ENCODE measurements at places on chromosomes 7 and 10.

DNA sequence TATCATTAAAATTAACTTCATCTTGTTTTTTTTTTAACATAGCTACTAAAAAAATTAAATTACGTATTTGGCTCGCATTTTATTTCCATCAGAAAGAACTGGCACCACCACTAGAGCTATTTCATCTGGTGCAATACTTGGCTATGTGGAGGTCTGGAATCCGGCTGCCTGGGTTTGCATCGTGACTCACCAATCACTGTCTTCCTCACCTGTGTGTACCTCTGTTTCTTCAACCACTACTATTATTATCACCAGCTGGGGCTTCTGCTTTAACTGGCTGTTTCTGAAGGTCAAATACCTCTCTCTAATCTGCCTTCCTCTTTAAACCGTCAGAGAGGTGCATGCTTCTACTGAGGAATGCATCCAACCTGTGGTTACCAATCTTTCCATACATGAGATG is 6.5 kb downstream of the WDR91 start:
- DNase-seq: no peak

DNA sequence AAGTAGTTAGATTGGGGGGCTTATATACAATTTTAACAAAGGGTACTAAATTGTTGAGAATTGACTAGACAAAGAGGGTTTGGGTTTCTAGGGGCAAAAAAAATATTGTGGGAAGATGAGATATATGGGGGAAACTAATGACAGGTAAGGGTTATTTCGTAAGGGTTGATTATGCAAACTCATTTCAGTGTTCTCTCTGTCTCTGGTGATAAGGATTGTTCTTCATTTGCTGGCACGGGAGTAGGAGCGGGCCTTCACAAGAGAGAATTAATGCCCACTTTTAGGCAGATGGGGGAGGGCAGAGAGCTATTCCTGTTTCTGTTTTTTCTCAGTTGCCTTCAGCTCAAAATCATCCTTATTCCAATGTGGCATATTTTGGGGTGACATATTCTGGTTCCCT is 258.4 kb downstream of the EXOC4 start:
- DNase-seq: no peak

DNA sequence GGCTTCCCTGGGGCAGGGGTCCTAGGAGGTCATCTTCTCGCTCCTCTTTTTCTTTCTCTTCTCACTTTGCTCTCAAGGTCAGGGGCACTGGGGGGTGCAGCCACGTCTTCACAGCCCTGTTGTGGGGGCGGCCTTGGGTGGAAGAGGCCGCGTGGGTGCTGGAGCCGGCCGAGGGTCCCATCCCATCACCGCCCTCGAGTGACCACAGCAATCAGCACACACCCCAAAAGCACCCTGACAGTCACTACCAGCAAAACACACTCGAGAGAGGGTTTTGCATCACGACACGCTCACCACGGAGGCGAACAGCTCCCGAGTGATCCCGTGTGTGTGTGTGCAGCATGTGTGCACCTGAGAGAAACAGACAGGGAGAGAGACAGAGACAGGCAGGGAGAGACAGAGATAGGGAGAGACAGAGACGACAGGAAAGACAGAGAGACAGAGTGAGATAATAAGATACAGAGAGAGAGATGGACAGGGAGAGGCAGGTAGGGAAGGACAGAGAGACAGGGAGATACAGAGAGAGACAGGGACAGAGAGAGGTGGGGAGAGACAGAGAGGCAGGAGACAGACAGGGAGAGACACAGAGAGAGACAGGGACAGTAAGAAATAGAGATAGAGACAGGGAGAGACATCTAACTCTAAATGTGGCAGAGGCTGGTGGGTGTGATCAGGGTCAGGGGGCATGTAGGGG is 100.9 kb downstream of the WDR37 start:
- DNase-seq: no peak

DNA sequence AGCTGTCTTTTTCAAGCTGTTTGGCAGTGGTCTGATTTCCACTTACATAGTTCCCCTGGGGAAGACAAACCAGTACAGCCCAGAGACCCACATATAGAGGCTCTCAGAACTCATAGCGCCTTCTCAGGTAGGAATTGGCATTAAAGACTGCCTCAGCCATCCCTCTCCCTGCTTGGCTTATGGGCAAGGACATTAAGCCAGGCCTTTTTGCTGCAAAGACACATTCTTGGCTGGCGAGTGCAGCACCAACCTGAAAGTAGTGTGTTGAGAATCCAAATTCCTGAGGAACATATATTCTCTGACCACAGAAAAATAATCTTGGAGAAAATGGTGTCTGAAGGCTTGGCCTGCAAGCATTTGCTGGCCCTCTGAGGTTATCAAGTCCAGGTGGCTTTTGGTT is 39.2 kb upstream of the HPS1 start:
- DNase-seq: no peak

GRCh38 chr10:132464256-132465192 is 67.5 kb downstream of the PWWP2B start:
- no peak for DNase-seq

DNA sequence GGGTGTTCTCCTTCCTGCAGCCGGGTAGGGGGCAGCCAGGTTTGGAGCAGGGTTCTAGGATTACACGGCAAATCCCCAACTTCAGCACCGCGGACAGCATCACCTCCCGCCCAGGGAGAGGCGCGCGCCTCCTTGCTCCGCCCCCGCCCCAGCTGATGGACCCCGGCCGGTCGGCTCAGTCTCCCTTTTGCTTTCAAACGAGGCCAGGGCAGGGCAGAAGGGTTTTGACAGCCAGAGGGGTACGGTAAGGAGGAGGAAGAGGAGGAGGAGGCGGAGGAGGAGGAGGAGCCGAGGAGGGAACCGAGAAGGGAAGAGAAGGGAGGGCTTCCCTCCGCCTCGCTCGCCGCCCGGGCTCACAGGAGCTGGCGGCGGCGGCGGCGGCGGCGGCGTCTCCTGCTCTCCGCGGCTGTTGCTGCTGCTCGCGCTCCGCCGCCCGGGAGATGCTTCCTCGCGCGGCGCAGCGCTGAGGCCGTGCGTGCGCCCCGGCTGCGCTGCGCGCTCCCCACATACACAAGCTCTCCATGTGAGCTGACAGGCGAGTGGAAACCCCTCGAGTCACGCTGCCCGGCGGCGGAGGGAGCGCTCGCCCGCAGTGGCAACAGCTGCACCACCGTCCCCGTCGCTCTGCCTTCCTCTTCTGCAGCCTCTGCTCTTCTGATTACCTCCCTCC is 615 bp upstream of the CNTNAP2 start:
- peak; percentile 73 for DNase-seq

- no peak for DNase-seq
Observed at GRCh38 chr7:133646472-133647315, 393.8 kb downstream of the EXOC4 start.

DNA sequence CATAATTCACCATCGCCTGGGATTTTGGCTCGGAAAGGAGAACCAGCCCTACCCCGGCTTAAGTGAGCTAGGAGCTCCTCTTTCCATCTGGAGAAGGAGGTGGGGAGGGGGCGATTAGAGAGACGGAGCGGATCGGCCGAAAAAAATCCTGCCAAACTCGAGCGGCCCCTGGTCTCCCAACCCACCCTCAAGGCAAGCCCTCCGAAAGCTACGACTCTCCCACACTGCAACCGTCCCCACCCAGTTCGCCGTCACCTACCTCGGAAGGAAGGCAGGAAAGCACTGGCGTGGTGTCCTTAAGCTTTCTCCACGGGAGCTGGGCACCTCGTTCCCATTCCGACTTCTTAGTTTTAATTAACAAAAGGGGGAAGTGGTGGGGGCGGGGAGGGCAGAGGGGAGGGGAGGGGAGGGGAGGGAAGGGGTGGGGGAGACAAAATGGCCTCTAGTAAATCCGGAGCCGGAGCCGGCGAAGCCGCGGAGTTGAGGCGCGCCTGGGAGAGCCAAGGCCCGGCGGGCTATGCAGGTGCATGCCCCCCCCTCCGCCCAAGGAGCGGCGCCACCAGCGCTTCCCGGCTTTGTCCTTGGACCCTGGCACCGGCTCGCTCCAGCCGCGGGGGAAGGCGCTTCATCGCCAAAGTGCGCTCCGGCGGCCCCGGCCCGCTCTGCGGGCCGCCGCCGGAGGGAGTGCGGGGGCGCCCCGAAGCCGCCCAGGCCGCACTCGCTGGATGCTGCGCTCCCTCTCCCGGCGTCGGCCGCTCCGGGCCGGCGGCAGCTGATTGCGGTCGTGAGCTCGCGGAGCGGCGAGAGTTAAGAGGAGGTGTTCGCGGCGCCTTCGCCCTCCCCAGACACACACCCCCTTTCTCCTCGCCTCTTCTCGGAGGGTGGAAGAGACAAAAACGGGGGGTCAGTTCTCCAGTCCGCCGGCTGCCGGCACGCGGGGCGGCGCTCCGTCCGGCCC is at the start of gene LRRC4:
Gene LRRC4 (minus strand): TSS at position 784 of the 958 bp plus-strand sequence. CDS start 797 bp downstream, outside the sequence.
- DNase-seq: peak; percentile 29

DNA sequence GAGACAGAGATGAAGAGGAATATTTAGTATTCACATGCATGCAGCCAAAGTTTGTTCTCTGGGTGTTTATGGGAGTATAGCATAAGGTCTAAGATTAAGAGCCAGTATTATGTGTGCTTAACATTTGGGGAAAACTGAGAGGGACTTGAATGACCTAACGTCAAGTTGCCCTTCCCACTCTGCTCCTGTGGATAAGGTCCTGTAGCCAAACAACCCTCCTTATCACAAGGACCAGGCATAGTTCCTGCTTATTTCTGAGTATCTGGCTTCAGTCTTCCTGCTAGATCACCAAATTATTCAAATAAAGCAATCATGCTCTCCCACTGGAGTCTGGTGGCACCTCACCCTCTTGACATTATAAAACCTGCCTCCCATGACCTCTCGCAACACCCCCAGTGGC is 137.9 kb upstream of the SEMA3E start:
- no peak for DNase-seq

GRCh38 chr7:70574970-70575799 is 556.8 kb upstream of the GALNT17 start:
- DNase-seq: peak; percentile 80

- no peak for DNase-seq
Observed at GRCh38 chr10:29554660-29555059, 80.1 kb downstream of the SVIL start.

- no peak for DNase-seq
Observed at GRCh38 chr7:26360650-26361049, 69.0 kb downstream of the SNX10 start.

DNA sequence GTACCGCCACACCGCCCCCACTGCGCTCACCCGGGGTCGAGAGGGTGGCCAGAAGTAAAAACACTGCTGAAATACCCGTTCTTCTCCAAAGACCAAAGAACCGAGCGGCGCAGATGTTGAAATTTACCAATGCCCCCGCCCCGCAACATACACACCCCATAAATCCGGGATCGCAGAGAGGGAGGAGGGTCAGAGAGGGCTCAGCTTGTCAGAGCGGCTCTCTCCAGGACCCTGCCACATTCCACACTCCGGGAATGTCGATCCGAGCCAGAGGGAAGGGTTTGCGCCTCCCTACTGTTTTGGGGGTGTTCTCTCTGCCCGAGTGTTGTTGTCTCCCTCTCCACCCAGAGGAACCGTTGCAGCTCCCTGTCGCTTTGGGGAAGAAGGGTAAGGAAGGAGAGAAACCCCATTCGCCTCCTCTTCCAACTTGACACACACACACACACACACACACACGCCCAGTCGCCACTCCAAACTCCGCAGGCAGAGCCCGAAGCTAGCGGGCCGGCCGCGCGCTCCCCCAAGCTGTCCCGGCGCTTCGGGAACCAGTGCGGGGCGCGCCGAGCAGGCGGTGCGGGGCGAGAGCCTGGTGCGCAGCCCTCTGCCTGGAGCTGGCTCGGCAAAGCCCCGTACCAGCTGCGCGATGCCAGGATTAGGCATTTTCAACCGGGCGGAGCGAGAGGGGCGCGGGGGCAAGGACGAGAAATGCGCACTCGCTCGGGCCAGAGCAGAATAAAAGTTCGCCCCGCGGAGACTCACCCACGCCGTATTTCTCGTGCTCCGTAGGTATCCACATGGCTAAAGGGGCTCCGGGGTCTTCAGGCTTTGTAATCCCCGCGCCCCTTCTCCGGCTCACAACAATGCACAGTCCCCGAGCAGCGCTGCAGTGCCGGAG is 609 bp downstream of the DOCK4 start:
- peak; percentile 71 for DNase-seq

- no peak for DNase-seq
Observed at GRCh38 chr10:120492346-120492745, 35.3 kb downstream of the PLPP4 start.

DNA sequence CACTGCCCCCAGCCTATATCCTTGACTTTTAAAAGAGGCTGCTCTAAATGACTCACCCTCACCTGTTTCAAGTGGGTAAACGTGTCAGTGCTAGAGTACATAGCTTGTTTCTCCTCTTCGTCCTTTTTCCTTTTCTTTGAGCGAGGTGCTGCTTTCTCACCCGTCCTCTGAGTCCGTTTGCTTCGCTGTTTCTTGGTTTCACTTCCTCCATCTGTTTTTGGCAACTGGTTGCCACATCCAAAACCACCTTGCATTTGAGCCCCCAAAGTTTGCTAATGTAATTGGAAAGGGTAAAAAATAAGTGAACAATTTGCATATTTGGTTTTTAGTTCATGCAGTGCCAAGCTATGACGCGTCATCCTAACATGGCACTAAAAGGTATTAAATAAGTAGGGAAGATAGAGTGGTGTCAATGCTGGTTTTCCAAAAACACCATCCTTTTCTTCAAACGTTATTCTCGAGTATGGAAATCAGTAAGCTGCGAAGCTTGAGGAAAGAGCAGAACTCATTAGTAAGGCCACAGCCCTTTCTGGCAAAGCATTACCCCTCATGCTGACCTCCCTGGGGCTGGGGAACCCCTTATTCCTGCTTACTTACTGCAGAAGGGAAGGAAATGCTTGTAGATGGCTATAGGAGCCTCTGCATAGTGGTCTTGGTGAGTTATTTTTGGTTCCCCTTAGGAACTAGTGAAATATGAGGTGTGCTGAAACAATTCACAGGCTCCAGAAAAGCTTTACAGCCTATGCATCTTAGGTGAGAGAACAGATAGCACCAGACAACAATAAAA is 133.5 kb downstream of the GALNT11 start:
- DNase-seq: no peak

GRCh38 chr7:28960071-28960840 is 2.1 kb upstream of the TRIL start:
- no peak for DNase-seq

- DNase-seq: peak; percentile 76
Observed at GRCh38 chr10:32379318-32379949, 32.5 kb upstream of the EPC1 start.

GRCh38 chr7:963236-964078 is 9.0 kb upstream of the ADAP1 start:
- DNase-seq: peak; percentile 24

DNA sequence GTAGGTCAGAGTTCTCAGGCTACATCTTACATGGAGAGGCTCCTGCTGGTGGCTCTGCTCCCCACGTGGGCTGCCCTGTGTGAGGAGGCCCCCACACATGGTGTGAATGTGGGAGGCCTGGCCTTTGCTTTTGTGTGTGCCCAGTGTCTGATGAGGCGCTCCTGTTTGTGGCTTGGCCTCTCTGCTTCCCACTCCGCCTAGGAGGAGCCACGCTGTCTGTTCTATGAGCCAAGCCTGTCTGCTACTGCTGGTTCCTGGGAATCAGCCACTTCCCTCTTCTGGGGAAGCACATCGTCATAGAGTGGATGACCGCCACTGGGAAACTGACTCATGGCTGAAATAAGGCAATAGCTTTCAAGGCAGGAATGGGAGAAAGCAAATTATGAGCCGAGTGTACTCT is 87.1 kb downstream of the CYP26A1 start:
- no peak for DNase-seq

All from NCI-H345 (cell line).